CD8-positive, alpha-beta memory T cell (primary cell): ENCODE measurements at places on chromosomes 1 and 21.

DNA sequence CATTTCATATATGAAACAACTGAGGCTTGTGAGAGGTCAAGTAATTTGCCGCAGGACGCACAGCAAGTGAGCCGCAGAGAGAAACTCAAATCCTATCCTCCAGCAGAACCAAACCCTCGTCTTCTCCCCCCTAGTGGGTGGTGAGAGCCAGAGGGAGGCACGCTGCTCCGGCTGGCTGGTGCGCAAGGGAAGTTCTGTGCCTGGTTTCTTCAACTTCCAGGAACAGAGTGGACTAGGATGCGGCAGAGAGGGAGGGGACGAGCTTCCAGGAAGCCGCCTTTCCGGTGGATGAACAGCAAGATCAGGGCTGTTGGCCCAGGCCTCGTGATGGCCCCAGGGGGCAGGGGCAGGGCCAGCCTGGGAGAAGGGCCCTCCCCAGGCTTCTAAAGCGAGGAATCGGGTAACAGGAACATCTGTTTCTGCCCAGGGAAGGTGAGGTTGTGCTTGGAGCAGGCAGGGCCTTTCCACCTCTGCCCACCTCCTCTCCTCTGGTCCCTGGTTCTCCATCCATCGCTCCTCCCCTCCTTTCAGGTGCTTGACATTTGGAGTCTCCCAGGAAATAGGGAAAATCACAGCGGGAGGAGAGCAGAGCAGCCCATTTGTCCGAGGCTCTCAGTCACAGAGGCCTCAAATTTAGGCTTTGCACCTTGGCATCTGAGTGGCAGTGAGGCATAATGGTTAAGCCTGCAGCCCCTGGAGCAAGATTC is 16.8 kb upstream of the PDIK1L start:
- DNase-seq = no peak

DNA sequence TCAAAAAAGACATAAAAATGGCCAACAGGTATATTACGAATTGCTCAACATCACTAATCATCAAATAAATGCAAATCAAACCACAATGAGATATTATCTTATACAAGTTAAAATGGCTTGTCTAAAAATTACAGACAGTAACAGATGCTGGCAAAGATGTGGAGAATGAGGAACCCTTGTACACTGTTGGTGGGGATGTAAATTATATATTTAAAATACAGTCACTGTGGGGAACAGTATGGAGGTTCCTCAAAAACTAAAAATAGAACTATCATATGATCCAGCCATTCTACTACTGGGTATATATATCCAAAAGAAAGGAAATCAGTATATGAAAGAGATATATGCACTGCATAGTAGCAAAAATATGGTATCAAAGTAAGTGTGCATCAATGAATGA is 1037.2 kb upstream of the B3GALT2 start:
- no peak for DNase-seq

GRCh38 chr1:225825078-225825477 is 15.2 kb downstream of the EPHX1 start:
- no peak for DNase-seq

GRCh38 chr21:31078216-31078615 is 39.9 kb upstream of the KRTAP19-8 start:
- DNase-seq = no peak

DNA sequence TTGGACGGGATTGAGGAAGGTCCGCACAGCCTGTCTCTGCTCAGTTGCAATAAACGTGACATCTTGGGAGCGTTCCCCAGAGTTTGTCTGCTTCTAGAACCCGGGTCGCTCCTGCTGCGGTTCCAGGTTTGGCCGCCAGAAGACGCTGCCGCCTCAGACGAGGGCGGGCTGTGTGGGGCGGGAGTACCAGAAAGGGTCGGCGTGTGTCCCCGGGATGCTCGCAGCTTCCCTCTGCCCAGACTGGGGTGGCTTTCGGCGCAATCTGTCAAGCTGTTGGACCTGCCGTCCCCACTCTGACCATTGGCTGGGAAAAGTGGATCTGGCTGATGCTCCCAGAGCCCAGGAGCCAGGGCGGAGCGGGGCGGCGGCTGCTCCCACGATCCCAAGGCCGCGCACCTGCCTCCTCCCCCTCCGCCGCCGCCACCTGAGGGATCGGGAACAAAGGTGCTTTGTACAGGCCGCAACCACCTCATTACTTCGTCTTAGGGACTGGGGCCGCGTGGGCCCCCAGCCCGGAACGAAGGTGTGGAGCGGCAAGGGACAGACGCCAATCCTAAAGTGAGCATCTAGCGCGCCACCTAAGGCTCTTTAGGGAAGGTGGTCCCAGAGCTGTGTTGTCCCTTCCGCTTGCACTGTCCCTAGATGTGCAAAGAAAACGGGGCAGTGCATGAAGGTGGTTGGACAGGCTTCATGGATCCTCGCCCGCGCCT is 683 bp upstream of the EFNA4 start:
- DNase-seq = peak; percentile 37

DNA sequence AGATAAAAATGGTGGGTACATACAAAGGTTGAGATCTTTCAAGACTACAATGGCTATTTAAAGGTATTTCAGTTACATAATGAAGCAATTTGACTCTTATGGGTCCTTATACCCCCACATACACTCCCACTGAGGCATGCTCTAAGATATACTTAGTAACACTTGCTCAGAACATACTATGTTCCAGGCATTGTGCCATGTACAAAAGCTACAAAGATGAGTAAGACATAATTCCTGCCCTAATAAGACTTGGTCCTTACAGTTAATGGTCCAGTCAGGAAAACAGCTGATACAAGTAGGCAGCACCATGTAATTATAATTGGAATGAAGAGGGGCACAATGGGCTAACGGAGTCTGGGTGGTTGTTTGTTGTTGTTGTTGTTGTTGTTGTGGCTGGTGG is 166.7 kb upstream of the BEND5 start:
- no peak for DNase-seq

- DNase-seq = no peak
Observed at GRCh38 chr1:200464784-200465400, 55.1 kb upstream of the ZNF281 start.

- DNase-seq = no peak
Observed at GRCh38 chr1:177338376-177338775, 167.6 kb downstream of the BRINP2 start.

GRCh38 chr21:14989359-14989758 is 75.4 kb downstream of the NRIP1 start:
- DNase-seq = no peak

DNA sequence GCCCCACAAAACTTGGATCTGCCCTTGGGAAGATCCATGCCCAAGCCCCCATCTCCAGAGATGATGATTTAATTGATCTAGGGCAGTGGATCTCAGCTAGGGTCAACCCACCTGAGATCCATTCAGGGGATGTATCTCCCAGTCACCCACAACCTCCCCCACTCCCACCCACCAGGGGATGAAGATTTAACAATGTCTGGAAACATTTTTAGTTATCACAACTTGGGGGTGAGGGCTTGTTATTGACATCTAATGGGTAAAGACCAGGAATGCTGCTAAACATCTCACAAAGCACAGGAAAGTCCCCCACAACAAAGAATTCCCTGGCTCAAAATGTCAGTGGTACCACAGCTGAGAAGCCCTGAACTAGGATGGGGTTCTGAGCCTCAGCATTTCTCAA is 45.0 kb upstream of the LPGAT1 start:
- no peak for DNase-seq

- DNase-seq = peak; percentile 80
Observed at GRCh38 chr1:91948501-91949355, 473 bp upstream of the BRDT start.

DNA sequence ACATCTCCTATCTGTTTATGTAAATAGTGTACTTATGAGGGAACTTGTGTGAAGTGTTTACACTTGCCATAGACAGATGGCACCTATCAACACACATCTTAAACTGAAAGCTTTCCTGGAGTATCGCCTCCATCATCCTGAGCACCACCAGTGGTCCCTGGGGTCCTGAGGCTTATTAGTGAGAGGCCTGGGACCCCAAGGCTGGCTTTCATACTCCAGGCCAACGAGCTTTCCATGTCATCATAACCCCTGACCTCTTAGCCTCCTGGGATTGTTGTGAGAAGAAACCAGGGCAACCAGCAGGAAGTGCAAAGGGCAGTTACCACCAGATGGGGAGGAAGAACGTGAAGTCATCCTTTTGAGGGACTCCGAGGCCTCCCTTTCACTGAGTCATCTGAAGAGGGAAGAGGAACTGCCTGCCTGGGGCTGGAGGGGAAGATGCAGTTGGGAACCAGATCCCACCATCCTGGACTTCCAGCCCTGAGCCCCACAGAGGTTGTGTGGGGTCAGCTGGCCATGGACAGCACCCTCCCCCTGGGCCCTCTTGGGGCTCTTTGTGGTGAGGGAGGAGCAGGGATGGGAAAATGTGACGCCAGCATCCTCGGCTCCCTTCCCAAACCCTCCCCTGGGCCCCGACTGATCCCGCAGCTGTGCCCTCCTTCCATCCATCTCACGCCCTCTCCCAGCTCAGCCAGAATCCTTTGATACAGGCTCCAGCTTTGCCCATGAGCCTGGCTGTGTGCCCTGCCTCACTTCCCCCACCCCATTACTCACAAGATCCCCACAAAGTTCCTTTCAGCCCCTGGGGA is 5.8 kb downstream of the INKA2 start:
- DNase-seq = no peak

GRCh38 chr1:227938276-227938675 is 9.5 kb downstream of the WNT9A start:
- DNase-seq = peak; percentile 11

DNA sequence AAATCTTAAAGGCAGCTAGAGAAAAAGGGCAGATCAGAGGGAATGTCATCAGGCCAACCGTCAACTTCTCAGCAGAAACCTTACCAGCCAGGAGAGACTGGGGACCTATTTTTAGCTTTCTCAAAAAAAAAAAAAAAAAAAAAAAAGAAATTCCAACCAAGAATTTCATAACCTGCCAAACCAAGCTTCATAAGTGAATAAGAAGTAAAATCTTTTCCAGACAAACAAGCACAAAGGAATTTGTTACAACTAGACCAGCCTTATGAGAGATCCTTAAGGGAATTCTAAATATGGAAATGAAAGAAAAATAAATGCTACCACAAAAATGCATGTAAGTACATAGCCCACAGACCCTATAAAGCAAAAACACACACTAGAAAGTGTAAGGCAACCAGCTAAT is 267.7 kb downstream of the AKT3 start:
- DNase-seq = no peak

GRCh38 chr1:22763487-22764200 is 53.0 kb downstream of the EPHB2 start:
- no peak for DNase-seq

DNA sequence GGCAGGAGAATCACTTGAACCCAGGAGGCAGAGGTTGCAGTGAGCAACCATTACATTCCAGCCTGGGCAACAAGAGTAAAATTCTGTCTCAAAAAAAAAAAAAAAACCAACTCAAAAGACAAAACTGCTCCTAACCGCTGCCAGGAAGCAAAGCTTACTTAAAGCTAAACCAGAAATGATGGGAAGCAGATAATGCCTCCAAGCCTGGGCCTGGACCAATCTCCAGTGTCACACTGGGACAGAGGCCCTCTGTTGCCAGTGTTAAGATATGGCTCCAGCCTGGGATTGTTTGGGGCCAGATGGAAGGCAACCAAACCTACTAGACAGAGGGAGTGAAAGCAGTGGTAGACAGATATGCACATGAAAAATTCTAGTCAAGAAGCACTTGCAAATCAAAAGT is 36.9 kb downstream of the NSL1 start:
- no peak for DNase-seq

- no peak for DNase-seq
Observed at GRCh38 chr1:218728898-218729565, 383.9 kb downstream of the TGFB2 start.

- no peak for DNase-seq
Observed at GRCh38 chr1:29648798-29649188, 412.5 kb downstream of the PTPRU start.

DNA sequence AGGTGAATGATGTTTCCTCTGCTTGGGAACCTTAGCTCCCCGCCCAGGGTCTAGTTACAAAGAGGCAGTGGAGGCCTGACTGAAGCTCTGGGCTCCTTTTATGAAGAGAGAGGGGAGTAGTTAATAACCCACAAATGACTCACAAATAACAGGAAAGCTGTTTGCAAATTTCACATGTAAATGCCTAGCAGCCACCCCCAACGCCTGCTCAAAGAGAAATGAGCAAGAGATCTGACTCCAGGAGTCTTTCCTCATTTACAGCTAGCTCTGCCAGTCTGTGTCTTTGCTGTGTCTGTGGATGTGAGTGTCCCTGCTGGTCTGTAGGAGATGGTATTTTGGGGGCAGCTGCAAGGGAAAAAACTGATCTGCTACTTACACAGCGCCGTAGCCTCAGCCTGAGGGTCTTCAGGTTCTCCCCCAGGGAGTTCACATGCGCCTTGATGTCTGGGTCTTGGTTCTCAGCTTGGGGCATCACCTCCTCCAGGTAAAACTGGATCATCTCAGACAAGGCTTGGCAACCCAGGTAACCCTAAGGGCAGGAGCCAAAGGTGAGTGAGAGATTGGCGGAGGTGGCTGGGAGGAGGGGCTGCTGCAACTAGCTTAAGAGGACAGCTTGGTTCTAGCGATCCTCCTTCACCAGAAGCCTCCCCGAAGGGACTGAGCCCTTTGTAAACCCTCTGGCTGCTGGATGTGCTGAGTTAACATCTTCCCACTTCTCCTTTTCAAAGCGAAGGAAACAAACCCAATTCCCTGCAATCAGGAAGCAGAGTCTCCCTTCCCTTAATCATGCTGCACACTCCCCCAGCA is at the start of gene IL19:
Gene IL19 (plus strand): TSS at position 243 of the 807 bp plus-strand sequence. CDS start 65,890 bp downstream, outside the sequence.
- no peak for DNase-seq

- DNase-seq = no peak
Observed at GRCh38 chr1:164641353-164641730, 82.4 kb downstream of the PBX1 start.
